Cardiac septum (tissue), 1 donor: ENCODE measurements at places on chromosomes 1 and 21.
A peak's percentile ranks its signal among the peaks of the same experiment; 100 is the strongest.

- DNase-seq = no peak
These were observed 117.1 kb downstream of the NRIP1 start for GRCh38 chr21:14947613-14948160.

DNA sequence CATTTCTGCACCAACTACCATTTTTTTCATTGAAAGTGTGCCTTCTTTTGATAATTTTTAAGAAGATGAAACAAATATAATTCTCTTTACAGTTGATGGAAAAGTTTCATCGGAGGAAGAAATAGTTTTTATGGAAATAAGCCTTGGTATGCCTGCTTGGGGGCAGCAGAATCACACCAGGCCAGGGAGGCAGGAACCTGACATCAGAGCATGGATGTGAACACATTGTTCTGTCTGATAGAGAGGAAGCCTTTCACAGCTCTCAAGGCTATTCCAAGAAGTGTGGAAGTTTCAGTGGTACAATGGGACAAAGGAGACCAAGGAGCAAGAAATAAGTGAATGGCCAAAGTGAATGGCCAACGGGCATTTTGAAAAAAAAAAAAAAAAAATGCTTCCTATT lies 162.2 kb upstream of the KCNK2 start:
- no peak for DNase-seq

DNA sequence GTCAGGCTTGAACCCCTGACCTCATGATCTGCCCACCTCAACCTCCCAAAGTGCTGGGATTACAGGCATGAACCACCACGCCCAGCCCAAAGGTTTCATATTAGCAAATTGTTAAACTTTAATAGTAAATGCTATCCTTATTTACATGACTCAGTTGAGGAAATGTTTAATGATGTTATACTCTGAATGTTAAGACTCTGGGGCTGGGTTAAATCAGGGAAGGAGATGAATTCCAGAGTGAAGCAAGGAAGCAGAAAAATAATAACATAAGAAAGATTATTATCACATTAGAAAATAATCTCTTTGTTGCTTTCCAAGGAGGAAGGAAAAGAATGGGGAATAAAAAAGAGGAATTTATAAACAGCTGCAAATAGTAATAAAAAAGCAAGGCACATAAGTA lies 105.3 kb downstream of the PTGS2 start:
- DNase-seq = no peak

- no peak for DNase-seq
These were observed 143.2 kb downstream of the PTPRU start for GRCh38 chr1:29379443-29380073.

GRCh38 chr21:19508844-19509243 lies 1105.3 kb upstream of the TMPRSS15 start:
- no peak for DNase-seq

DNA sequence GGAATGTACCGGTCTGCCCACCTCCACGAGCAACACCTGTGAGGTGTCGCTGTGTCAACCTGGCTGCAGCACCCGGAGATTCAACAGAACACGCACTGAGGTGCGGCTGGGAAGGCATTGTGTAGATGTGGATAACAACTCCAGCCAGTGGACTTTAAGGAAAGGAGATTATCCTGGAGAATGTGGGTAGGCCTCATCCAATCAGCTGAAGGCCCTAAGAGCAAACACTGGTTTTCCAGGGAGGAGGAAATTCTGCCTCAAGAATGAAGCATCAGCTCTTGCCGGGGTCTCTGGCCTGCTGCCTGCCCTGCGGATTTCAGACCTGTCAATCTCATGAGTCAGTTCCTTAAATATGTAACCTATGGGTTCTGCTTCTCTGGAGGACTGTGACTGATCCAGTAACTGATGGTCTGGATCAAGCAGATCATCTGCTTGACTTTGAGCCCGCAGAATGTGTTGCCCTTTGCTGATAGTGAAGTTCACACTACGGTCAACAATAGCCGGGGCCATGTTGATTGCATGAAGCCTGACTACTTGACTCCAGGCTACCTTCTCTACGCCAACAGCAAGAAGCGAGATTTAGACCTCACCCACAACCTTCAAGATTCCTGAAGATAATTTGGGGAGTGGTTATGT lies 15.9 kb upstream of the PRDM15 start:
- no peak for DNase-seq

DNA sequence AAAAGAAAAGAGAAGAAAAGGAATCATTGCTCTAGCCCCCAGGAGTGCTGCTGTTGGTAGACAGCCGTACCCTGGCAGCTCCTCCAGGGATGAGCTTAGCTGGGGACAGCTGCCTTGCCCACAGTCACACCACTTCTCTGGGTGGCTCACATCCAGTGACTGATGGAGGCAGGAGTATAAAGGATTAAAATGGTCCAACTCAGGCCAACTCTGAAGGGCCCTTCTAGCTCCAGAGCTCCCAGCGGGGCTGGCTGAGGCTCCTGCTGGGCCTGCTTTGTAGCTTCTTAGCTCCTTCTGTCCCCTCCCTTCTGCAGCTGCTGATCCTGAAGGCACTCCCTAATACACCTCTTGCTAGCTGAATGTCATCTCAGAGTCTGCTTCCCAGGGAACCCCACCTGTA lies 4.4 kb downstream of the CITED4 start:
- DNase-seq = no peak

DNA sequence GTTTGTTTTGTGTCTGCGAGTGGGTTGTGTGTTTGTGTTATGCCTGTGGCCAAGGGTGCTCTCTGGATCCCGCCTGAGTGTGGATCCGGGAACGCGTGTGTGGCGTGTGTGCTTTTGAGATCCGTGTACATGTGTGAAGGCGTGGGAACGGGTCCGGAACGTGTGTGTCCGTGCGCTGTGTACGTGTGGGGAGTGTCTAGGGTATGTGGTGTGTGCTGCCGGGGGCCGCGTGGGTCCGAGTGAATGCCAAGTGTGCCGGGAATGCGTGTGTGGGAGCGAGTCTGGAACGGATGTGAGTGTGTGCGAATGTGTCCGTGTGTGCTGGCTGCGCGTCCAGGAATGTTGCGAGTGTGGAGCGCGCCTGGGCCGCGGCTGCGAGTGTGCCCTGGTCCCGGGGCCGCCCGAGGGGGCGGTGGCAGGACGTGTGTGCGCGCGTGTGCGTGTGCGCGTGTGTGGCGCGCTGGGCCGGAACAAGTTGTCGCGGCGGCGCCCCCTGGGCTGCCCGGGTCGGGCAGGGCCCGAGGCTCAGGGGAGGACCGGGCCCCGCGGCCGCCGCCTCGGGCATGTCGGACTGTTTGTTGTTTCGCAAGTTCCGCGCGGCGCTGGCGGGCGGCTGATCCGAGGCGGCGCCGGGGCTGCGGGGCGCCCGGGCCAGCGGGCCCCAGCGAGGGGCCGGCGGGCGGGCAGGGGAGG lies 953 bp downstream of the PTPRU start:
- peak; percentile 73 for DNase-seq

DNA sequence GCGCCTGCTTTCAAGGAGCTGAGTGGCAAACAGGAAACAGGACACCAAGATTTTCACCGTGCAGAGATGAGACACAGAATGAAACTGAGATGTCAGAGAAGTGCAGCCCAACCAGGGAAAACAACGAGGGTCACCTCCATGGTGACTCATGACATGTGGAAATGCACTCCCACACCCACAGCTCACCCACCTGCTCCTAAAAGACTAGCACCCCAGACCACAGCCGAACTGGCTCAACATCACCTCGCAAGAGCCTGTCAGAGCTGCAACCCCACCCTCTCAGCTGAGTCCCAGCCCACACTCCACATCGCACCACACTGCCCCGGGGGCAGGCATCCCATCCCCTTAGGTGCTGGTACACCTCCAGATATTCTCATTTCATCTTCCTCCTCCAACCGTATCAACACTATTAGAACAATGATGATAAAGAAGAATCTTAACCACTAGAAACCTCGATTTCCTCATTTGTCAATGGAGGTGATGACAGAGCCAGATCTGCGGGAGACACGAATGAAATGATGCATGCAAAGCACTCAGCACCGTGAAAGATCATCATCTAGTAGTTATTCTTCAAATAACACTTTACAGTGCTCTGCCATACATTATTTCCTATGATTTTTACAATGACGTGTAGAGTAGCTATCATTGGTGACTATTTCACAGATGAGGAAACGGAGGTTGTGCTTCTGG lies 103.2 kb downstream of the DMRTB1 start:
- DNase-seq = peak; percentile 53

DNA sequence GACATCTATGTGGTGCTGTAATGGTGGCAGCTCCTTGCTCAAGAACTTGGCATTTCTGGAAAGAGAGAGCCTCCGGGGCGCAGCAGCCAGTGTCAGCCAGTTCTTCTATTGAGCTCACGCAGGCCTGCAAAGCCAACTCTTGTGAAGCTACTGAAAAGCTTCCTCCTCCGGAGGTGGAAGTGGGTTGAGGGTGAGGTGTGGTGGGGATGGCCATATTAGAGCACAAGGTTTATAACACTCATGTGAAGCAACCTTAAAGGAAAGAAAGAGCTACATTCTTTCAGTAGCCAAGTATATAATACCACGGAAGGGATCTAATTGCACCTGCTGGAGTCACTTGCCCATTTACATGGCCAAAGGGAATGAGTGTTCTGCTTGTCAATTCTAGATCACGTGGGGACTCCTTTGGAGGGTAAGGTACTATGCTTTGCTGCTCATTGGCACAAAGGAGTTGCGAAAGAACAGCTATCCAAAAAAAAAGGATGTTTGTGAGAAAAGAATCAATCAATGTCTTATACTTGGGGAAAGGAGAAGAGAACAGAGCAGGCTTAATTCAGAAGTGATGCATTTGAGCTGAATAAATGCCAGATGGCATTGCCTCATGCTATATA lies 18.3 kb upstream of the MAP10 start:
- no peak for DNase-seq

GRCh38 chr21:42837421-42838211 lies 41.7 kb downstream of the WDR4 start:
- DNase-seq = peak; percentile 64

GRCh38 chr1:85838238-85838637 lies 130.0 kb upstream of the ZNHIT6 start:
- no peak for DNase-seq

DNA sequence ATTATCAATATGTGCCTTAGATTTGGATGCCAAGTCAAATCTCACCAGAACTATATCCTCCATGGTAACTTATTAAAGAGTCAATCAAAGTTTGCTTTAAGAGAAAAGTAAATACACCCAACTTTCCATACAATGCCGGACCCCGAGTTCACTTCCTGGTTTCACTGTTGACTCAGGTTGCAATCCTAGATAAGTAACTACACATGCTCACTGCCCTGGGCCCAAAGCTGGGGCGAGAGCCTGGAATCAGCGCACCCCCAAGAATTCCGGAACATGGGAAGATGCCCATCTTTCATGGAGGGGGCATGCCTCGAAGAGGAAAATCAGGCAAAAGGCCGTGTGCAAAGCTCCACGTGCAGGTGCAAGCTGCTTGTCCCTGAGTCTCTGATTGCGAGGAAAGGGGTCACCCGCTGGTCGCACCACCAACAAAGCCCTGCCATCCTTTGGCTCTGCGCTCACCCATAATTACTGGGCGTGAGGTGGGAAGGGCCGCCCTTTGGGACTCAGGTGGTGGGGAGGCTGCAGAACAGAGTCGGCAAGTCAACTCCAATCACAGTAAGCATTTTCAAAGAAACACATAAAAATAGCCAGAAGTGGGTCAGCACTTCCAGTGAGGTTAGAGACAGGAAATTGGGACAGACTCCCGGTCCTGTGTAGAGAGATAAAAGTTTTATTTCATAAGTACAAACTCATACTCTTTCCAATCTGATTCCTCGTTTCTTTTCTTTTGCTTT lies 167.7 kb downstream of the TOMM20 start:
- no peak for DNase-seq

GRCh38 chr21:44813727-44814126 lies 4.1 kb downstream of the SUMO3 start:
- DNase-seq = no peak
